T-helper 17 cell (primary cell): ENCODE measurements at places on chromosomes 1 and 21.
A peak's percentile ranks its signal among the peaks of the same experiment; 100 is the strongest.

DNA sequence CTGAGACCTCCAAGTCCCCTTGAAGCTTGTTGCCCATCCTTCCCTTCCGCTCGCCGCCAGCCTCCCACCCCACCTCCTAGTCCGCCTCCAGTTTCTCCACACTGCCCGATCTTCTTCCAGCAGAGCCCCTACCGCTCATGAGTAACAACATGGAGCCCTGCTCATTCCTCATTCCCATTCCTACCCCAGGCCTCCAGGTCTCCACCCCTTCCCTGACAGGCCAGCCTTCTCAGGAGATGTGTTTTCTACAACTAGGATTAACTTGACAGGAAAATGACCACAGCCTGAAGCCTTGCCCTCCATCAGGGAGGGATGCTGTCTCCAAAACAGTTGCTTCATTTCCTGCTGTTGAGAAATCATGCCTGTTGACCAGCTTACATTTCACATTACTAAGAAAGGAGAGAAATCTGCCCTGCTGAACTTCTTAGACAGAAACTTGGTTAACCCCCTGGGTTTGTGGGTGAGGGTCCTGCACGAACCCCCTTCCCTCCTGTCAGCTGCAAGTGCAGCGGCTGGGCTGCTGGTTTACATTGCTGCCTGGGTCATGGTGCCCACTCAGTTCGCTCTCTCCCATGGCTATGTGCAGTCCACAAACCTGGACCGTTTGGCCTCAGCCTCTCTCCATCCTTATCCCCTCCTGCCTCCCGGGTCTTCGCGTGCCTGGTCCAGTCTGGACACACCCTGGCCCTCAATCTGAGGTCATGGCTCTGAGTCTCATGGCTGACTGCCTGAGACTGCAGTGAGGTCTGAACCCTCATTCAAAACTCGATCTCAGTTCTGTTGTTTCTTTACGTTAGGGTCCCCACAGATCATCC, 16.1 kb upstream of the CHI3L1 start:
- no peak for DNase-seq

DNA sequence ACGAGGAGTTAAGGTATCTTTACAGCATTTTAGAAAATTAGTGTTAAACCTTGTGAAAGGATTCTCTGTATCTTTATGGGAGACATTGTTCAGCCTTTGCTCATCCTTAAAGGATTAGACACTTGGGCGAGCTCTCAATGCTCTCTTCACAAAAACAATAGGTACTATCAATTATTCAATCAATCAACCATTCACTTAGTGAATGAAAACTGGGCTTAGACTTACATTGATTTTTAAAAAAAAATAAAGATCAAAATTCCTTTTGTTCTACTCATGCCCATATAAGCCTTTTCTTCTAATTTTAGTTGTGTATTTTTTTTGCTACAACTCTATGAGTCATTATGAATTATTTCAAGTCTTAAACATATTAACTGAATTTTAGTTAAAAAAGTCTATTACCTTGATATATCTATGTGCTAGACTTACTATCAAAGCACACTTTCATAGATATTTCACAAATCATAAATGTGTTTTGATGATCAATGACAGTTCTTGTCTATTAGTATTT, 181.2 kb downstream of the DPYD start:
- DNase-seq = no peak

DNA sequence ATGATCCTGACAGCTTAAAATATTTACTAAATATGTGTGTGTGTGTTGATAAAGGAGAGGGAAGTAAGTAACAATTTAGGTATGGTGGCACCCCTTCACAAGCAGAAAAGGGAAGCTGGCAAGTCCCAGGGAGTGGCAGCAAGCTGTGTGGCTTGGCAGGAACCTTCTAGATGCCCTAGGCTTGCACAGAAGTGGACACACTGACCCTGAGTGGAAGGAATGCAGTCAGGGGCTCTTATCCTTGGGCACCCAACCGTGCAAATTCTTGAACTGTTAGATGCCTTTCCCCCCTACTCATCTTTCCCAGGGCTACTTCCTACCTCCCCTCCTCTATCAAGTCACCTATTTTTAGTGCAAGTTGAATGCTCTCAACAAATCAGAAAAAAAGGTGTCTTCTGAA, 18.9 kb downstream of the ACP6 start:
- no peak for DNase-seq

GRCh38 chr1:60265560-60266535, 192.3 kb upstream of the C1orf87 start:
- DNase-seq = no peak

DNA sequence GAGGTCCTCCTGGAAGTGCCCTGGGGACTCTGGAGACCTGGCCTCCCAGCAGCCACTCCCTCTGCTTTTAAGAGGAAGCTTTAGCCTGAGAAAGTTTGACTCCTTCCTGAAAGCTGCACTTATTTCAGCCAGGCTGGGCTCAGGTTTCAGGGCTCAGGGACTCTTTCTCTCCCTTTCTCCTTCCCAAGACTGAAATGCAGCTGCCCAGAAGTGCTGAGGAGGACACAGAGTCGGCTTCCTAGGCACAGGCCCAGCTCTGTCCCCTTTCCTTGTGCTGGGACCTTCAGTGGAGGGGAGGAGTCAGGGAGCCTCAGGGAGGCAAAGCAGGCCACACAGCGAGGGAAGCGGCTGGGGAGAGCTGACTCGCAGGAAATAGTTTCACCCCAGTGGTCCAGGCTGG, 137.3 kb downstream of the NAV1 start:
- no peak for DNase-seq

- no peak for DNase-seq
Measured at GRCh38 chr1:240768979-240769378, 157.0 kb upstream of the GREM2 start.

- no peak for DNase-seq
Measured at GRCh38 chr1:173415905-173416450, 61.2 kb upstream of the PRDX6 start.

DNA sequence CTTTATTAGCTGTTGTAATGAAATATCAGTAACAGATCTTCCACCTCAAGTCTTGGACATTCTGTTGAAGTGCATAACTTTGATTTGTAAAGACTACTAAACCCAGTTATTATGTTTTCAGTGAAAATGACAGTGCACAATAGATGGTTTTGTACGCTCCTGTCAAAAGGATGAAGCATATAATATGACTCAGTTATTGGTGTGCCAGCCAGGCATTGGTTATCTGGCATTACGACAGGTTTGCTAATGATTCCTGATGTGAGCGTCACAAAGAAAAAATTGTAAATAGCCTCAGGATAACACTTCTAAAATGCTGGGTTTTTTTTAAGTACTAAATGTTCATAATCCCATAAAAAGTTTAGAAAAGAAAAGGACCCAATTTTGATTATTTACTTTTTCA, 147.9 kb downstream of the MAGI3 start:
- DNase-seq = no peak

- no peak for DNase-seq
Measured at GRCh38 chr1:184383772-184384323, 3.0 kb upstream of the C1orf21 start.

- DNase-seq = no peak
Measured at GRCh38 chr21:32719085-32719484, 8.7 kb downstream of the SYNJ1 start.

- DNase-seq = no peak
Measured at GRCh38 chr1:37151789-37152188, 117.5 kb upstream of the GRIK3 start.

DNA sequence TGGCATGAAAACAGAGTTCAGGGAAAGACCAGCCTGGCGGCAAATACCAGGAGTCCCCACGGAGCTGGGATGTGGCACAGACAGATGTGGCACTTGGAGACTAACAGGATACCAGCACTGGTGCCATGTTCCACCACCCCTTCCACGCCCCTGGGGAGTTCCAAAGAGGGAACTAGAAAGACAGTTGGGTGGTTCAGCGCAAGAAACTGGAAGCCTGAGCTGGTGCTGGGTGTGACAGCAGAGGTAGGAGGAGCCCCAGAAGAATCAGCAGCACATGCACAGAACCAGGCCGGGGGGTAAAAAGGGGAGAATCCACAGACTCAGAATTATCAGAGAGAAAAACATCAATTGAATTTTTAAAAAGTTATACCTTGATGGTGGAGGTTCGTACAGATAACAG, 22.4 kb downstream of the DDX20 start:
- no peak for DNase-seq

- DNase-seq = no peak
Measured at GRCh38 chr1:155049651-155050559, 1.2 kb upstream of the ADAM15 start.

DNA sequence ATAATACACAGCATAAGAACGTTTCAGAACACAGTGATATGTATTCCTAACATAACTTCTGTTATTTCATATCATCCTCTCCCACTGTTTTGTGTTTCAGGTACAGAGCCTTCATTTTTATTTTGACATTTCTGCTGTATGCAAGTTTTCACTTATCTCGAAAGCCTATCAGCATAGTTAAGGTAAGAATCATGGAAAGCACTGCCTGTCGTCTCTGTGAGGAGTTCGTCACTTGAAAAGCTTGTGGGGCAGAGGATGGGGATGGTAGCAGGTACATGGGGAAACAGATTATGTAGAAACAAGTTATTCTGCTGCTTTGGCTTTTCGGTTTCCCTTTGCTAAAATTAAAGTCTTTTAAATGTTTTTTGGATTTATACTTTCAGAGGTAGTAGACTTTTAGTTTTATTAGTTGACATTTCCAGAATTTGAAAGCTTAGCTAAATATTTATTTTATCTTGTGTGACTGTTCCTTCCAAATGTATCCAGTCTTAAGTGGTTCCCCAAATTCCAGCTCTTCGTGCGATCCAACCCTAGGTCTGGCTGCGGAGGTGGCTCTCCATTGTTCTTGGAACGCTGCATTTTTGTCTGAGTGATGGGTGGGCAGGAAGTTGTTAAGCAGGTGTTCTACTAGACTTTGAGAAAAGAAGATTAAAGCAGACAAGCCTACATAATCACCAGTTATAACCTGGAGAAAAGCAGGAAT, 12.2 kb downstream of the SLC37A1 start:
- DNase-seq = no peak

- DNase-seq = no peak
Measured at GRCh38 chr1:7948960-7949359, 8.3 kb upstream of the TNFRSF9 start.

DNA sequence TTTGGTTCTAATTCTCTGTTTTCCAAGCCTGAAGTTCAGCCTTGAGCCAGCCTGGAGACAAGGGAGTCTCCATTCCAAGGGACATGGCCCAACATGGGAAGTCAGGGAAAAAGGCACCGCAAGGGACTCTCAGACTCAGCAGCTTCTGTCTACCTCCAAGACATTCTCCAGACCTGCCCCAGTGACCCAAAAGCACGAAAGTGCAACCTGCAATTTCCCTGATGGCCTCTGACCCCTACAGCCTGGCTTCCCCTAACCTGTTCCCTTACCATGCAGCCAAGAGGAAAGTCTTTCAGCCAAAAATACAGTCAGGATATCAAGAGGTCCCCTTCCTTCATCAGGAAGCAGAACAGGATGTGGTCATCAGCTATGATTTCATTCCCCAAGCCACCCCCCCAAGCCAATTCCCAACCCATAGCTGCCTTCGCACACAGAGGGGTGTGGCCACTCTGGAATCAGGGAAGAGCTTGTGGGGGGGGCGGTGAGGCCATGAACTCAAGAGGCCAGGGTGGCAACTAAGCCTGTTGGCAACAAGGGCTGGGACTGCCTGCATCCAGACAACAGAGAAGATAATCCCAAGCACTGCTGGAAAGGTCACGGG, 59.2 kb downstream of the TIAM1 start:
- DNase-seq = no peak

DNA sequence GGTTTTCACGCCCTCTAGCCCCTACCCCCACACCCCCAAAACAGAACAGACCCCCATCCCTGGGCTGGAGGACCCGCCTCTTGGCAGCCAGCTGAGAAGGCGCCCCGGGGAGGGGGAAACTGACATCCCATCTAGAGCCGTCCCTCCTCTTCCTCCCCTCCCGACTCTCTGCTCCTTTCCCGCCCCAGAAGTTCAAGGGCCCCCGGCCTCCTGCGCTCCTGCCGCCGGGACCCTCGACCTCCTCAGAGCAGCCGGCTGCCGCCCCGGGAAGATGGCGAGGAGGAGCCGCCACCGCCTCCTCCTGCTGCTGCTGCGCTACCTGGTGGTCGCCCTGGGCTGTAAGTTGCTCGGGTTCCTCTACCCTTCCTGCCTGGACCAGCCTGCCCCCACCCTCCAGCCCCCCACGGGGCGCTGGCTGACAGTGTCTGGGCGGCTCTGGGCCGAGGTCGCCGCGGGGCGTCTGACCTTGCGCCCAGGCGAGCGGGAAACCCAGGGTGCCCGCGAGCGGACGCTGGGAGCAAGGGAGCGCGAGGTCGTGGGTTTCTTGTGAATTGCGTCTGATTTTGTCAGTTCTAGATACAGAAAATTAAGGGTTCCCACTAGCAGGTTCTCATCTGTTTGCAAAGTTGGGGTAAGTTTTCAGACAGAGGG, 618 bp downstream of the JAM2 start:
- DNase-seq = peak; percentile 25

- DNase-seq = no peak
Measured at GRCh38 chr1:203534526-203534925, 40.6 kb downstream of the OPTC start.
